ENCODE measurements at places on chromosomes 11 and 22. TPM values are rescaled to one million over a fixed set of nuclear protein-coding genes. Genes with fewer than 3 reads are reported as not detected.
A peak's percentile ranks its signal among the peaks of the same experiment; 100 is the strongest.

Gene KIRREL3
- 2.3 TPM for polyA plus RNA-seq

Gene MSANTD4
- 19.9 TPM for polyA plus RNA-seq

Gene CALCA
- not detected for polyA plus RNA-seq

Gene HBB
- polyA plus RNA-seq = 0.22 TPM

Gene MS4A7
- polyA plus RNA-seq = not detected

Gene NPAS4
- polyA plus RNA-seq = 0.14 TPM

Gene OR10W1
- not detected for polyA plus RNA-seq

Gene TMEM132A
- 36.0 TPM for polyA plus RNA-seq

Gene MAJIN
- not detected for polyA plus RNA-seq

Gene VWA5A
- 26.9 TPM for polyA plus RNA-seq

Gene OR5P2
- polyA plus RNA-seq = not detected

DNA sequence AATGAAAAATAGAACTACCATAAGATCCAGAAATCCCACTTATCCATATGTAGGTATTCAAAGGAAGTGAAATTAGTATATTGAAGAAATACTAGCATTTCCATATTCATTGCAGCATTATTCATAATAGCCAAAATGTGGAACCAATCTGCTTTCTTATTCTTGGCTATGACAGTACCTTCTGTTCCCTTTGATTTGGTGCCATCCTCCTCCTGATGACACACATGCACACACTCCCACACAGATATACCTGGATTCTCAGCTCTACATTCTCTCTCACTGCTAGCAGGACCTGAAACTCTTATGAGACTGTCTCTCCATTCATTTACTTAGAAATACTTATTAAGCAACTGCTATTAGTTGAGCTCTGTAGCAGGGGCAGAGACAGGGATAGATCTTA is 582.6 kb upstream of the TENM4 start:
- DNase-seq = no peak

- no peak for DNase-seq
Observed at GRCh38 chr22:45783021-45783420, 111.4 kb downstream of the ATXN10 start.

- no peak for DNase-seq
Observed at GRCh38 chr11:4071914-4072313, 22.7 kb upstream of the RRM1 start.

- no peak for DNase-seq
Observed at GRCh38 chr11:126465573-126466188, 110.2 kb downstream of the ST3GAL4 start.

DNA sequence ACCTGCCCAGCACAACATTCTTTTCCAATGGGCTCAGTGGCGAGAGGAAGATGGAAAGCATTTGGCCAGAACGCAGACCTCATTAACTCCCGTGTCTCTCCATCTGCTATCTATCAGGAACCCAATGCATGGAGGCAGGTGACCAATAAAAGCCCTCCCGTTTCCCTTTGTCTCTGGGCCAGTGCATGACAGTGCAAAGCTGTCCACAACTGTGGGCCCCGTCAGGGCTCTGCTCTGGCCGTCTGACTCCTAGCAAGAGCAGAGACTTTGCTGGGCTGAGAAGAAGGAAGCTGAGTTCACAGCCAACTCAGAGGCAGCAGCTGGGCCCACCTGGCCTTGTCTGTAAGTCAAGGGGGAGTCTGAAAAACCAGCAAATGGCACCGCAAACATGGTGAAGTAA is 177.8 kb downstream of the TENM4 start:
- DNase-seq = peak; percentile 53

DNA sequence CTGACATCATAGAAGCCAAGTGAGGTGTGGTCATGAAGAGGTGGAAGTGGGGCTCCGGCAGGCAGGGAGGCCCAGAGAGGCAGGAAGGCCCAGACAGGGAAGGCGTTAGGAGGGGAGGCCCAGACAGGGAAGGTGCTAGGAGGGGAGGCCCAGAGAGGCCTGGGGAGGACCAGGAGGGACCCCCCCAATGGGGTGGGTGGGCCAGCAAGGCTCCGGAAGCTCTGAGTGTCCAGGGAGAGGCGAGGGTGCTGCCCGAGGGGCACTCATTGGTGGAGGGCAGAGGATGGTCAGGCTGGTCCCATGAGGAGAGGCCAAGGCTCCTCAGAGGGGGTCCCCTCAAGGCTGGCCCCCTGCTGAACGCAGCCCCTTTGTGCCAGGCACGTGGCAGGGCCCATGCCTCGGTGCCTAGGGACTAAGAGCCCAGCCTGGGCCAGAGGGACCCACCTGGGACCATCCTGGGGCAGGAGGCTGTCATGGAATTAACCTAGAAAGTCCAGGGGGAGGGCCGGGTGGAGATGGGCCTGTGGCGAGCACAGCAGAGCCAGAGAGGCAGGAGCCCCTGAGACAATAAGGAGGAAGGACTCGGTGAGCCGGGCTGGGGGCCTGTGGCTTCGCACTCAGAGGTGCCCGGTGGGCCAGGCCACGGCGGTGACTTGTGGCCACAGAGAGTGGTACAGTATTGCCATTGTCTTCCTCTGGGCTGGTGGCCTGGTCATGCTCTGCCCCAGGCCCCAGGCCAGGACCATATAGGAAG is 12.2 kb downstream of the PHLDA2 start:
- no peak for DNase-seq

DNA sequence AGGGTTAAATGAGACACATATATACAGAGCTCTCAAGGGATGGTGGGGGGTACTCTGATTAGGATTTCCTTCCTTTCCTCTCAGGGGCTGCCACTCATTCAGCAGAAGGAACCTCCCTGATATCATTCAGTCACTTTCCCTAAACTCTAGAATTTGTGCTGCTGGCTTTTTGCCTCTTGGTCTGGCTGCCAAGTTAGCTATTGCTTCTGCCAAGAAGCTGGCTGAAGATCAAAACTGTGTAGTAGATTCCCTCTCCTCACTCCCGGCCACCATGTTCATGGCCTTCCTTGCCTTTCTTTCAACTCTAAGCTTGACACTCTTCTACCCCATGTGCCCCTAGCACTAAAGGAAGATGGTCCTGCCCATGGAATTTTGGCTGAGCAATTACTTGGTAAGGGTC is 18.7 kb downstream of the SLC6A5 start:
- no peak for DNase-seq

DNA sequence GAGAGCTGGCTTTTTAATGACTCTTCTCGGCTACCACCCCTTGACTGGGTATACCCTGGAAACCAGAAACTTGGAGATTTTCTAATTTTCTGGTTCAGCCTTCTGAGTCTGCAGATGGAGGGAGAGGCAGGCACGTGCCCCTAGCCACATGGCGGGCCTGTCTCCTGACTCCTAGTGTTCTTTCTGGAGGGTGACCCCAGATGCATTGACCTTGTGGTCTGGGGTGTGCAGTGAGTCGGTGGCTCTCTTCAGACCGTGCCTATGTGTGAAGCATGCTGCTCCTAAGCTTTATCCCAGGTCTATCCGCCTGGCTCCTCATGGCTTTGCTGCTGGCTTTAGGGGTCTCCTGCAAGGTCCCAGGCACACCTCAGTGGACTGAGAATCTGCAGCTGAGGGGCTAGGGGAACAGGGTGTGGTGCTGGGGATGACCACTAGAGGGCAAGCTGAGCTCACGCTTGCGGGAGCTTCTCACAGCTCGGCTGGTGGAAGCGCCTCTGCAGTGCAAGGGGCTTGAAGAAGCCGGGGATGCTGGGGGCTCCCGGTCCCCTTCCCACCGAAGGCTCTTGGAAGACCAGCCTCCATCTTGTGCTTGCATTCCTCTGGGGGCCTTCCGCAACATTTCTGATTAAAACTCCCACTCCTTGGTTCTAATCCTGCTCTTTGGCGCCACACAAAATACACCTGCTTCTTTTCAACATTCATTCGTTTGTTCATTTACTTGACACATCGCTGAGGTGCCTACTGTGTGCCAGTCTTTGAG is 51.8 kb downstream of the OTOG start:
- peak; percentile 26 for DNase-seq

DNA sequence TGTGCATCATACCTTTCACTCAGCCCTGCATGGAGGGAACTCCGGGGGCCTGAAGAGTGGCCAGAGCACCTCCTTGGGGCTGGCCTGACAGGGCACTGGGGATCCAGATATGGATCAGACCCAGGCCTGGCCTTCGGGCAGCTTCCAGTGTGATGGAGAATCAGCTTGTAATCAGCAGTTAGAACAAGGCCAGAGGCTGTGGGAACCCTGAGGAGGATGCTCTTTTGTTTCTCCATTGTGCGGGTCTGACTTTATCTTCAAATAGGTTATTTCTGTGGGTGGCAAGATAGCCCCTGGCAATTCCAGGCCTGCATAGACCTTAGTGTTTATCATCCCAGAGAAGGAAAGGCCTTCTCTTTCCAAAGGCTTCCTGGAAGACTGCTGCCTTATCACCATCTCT is 12.3 kb downstream of the DGAT2 start:
- DNase-seq = no peak

- no peak for DNase-seq
Observed at GRCh38 chr22:24723111-24723510, 51.4 kb downstream of the PIWIL3 start.

DNA sequence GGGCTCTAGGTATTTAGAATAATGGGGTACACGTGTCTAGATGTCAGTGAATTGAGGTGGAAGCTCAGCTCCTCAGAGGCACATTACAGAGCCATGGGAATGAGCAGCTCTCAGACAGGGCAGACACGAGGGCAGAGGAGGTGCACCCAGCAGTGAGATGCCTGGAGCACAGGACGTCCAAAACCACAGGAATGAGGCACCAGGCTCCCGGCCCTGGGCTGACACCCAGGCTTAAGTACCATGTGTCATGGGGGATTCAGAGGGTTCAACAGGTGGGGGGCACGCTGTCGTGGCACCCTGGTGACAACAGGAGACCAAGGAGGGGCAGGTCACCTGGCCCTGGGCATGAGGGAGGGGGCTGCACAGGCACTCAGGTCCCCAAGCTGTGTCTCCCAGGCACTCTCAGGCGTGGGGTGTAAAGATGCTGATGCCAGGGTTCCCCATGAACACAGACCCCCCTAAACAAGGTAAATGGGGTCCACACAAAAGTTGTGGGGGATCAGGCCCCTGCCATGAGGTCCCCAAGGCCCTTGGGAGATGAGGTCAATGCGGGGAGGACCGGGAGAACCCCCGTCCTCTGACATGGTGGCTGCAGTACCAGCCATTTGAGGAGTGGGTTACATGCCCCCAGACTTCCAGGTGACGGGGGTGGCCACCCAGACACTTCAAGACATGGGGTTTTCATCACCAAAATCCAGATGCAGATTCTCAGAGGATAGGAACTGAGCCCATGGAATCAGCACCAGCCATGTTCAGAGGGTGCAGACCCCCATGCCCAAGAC is 5.6 kb upstream of the SYT8 start:
- no peak for DNase-seq

- DNase-seq = no peak
Observed at GRCh38 chr11:11332141-11332710, 20.8 kb downstream of the CSNK2A3 start.

DNA sequence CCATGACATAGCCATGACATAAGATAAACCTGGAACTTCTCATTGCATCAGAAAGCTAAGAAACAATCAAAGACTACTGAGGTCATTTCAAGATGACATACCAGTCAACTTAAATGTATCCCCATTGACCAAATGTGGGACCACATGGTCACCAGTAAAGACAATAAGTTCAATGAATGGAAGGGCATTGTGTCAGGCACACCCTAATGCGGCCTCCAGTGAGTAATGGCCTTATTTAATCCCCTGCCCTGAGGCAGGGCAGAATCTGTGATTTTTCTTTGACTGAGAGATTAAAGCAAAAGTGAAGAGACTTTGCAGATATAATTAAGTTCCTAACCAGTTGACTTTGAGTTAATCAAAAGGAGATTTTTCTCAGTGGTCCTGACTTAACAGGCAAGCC is 17.3 kb upstream of the SYT8 start:
- no peak for DNase-seq

- DNase-seq = no peak
Observed at GRCh38 chr11:2379466-2380174, 2.5 kb downstream of the CD81 start.

- peak; percentile 92 for DNase-seq
Observed at GRCh38 chr11:94933223-94934130, 39.9 kb downstream of the CWC15 start.

- DNase-seq = no peak
Observed at GRCh38 chr22:29080106-29080975, 7.5 kb downstream of the KREMEN1 start.

DNA sequence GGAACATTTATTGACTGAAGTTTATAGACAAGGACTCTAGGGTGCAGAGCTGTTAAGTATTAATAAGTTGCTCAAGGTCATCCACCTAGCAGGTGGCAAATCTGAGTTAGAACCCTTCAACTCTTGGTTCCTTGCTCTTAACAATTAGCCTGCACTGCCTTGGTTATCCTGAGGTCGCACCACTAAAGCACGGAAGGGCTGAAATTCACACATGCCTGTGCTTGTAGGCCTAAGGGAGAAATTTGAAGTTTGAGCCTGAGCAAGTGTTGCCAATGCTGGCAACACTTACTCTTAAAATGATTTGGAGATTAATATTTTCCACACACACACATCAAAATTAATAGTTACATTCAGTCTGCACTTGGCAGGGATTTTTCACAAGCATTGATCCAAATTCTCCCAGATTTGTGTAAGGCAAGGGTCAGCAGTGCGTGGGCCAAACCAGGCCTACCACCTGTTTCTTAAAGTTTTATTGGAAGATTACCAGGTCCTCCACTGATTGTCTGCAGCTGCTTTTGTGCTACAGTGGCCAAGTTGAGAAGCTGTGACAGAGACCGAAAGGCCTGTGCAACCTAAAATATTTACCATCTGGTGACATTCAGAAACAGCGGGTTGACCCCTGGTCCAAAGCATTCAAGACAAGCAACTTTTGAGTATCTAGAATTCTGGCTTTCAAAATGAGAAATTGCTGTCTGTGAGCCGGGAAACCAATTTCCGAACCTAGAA is 16.3 kb downstream of the APOL5 start:
- no peak for DNase-seq

DNA sequence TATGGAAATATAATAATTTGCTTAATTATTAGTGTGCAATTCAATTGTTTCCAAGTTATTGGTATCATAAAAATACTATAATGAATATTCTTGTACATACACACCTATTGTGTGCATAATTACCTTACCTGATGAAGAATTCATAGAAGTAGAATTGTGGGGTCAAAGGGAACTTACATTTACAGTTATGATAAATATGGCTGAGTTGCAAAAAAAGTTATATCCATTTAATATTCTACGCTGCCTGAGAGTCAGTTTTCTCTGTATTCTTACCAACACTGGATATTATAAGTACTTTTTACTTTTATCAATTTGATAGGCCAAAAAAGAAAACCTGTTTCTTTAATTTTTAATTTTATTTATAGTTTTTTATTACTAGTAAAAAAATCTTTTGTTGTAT is 2.1 kb upstream of the PSMA1 start:
- DNase-seq = no peak

GRCh38 chr11:44178381-44178780 is 82.9 kb downstream of the EXT2 start:
- DNase-seq = peak; percentile 23

DNA sequence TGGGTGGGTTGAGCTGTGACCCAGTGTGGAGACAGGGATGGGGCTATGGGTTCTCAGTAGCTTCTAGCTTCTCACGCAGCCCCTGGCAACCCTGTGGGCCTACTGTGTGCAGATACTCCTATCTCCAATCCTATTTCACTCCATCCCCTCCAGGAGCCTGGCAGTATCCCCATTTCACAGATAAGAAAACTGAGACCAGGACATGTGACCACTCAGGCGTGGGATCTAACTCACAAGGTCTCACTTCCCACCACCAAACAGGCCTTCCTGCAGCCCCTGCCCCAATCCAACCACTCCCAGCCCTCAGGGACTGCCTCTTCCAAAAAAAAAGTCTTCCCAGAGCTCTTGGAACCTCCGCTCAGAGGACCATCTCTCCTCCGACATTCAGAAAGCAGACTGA is 15.6 kb downstream of the ELFN2 start:
- DNase-seq = no peak

- no peak for DNase-seq
Observed at GRCh38 chr11:71447791-71448256, 369 bp downstream of the DHCR7 start.

- peak; percentile 24 for DNase-seq
Observed at GRCh38 chr11:24386546-24387397, 110.1 kb upstream of the LUZP2 start.

All from AG04450 (cell line).